ENCODE measurements at places on chromosomes 4 and X. TPM values are rescaled to one million over a fixed set of nuclear protein-coding genes. Genes with fewer than 3 reads are reported as not detected.

The CENPVL2 gene
- not detected for total RNA-seq

The FAAH2 gene
- 5.6 TPM for total RNA-seq

The XK gene
- 27.8 TPM for total RNA-seq

The SLC25A31 gene
- total RNA-seq = not detected

DNA sequence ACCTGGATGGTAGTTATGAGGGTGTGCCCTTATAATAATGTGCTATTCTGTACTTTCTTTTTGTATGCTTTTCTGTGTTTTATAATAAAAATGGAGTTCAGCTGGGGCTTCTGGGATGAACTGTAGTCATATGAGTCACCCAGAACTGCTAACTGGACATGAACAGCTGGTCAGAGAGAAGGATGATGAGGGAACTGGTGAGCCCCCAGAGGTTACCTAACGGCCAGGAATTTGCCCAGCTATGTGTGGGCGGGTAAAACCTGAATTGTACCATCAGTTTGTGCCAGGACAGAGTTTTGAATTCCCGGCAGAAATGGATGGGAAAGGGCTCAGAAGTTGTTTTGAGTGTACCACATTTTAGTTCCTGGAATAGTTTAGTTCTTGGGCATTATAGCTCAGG is 138.0 kb upstream of the USP9X start:
- H3K4me1 ChIP-seq = no peaks in the 10 kb centered on the region
- no peak overlapping the region for H3K27ac ChIP-seq
- no peak overlapping the region for H3K4me3 ChIP-seq
- DNase-seq = no peak

- H3K27ac ChIP-seq = peak overlapping the region; percentile 79
- H3K4me1 ChIP-seq = no peaks in the 10 kb centered on the region
- no peaks in the 10 kb centered on the region for H3K36me3 ChIP-seq
- no peaks in the 10 kb centered on the region for H3K27me3 ChIP-seq
- H3K4me3 ChIP-seq = no peak overlapping the region
Measured at GRCh38 chrX:23822397-23822796, 39.4 kb downstream of the SAT1 start.

DNA sequence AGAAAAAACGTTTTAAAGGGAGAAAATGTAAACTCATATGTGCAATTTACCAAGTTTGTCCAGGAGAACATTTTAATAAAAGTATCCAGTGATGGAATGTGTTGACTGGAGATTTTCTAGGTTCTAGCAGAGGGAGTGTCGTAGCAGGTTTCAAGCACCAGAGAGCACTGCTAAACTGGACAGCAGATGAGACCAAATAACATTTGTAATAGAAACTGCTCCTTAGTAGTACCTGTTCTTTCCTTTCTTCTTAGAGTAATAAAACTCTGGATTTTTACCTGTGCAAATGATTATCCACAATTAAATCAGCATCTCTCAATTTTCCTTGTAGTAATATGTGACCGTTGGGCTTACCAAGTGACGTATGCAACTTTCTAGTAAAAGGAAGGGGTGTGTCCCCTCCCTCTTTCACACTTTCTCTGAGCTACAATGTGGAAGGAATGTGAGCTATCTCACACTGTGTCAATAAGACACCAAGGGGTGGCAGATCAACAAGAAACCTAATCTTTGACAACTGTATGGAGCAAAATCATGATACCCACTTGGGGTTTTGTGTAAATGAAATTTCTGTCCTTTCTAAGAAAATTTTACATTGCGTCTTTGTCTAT is 9.5 kb downstream of the HPGDS start:
- H3K36me3 ChIP-seq = no peaks in the 10 kb centered on the region
- no peak for DNase-seq

GRCh38 chr4:184937030-184937710 is 81.1 kb upstream of the HELT start:
- peak; percentile 15 for DNase-seq
- no peak overlapping the region for H3K27ac ChIP-seq
- no peaks in the 10 kb centered on the region for H3K4me1 ChIP-seq

DNA sequence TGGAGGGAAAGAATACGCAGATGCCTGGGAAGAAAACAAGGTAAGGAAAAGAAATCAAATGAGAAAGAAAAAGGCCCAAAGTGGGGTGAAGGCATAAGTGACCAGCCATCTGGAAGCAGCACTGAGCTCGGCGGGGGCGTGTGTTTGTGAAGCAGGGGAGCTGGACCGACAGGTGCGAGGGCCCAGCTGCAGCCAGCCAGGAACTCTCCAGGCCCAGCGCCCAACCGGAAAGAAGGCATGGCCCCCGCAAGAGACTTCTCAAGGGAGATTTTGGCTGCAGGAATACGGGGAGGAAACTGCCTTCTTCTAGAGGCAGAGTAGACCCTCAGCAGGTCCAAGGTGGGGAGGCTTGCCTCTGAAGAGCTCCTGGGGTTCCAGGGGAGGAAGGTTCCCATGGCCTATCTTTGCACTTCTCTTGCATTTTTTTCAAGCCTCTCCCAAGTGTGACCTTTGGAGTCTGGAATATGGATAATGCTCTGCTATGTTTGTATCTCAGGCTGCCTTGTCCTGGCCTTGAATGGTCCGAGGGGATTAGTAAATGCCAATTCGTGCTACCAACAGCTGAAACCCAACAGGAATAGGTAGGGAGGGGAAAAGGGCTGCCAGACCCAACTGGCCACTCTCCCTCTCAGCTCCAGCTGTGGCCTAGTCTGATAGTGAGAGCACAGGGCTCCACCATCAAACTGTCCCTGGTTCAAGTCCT is 10.8 kb upstream of the CITED1 start:
- no peaks in the 10 kb centered on the region for H3K27me3 ChIP-seq
- no peaks in the 10 kb centered on the region for H3K36me3 ChIP-seq
- H3K4me1 ChIP-seq = no peaks in the 10 kb centered on the region
- no peak for DNase-seq

- H3K4me3 ChIP-seq = no peak overlapping the region
- no peak overlapping the region for H3K27ac ChIP-seq
- H3K36me3 ChIP-seq = no peaks in the 10 kb centered on the region
- DNase-seq = no peak
Measured at GRCh38 chr4:23153076-23153475, 460.3 kb downstream of the GBA3 start.

DNA sequence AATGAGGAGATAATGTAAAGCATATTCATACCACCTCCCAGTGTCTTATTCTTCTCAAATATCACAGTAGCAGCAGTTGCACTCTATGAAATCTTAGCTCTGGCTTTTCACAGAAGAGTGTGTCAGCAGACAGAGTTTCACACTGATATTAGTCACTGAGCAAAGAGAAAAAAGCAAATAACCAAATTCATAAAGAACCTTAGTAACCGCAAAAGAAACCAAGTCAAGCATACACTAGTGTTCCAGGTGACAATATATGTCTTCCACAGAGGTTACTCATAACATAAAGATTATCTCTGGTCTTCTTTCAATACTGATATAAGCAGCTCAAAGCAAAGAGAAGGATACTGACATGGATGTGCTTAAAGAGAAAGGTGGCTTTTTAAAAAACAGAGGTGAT is 181.7 kb upstream of the EDNRA start:
- no peaks in the 10 kb centered on the region for H3K4me1 ChIP-seq
- no peaks in the 10 kb centered on the region for H3K36me3 ChIP-seq
- H3K4me3 ChIP-seq = no peak overlapping the region
- H3K27me3 ChIP-seq = no peaks in the 10 kb centered on the region
- H3K27ac ChIP-seq = no peak overlapping the region

DNA sequence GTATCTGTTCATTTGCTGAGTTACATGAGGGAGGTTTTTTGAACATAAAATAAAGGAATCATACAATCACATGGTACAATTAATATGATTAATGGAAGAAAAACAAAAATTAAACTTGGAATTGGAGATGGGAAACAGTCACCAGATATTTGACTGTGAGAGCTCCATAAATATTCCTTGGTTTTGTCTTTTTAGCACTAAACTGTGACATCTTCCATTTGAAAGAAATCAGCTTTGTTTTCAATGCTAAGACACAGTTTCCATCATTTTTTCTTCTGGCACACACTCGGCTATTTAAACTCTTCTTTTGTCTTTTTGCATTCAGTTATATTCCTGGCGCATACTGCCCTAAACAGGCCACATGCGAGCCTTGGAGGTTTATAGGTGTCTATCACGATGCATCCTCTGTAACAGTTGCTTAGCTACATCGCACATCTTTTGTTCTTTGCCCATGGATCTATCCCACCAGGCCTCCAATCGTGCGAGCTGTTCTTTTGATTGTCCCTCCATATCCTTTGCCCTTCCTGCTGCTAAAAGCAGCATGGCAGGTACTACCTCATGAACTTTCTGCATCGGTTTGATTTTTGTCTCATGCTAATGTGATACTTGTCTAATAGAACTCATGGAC is 158.3 kb downstream of the LDB2 start:
- no peaks in the 10 kb centered on the region for H3K27me3 ChIP-seq
- no peak overlapping the region for H3K27ac ChIP-seq
- no peak overlapping the region for H3K4me3 ChIP-seq
- no peaks in the 10 kb centered on the region for H3K36me3 ChIP-seq
- H3K4me1 ChIP-seq = no peaks in the 10 kb centered on the region
- no peak for DNase-seq

GRCh38 chrX:636981-637659 is 6.5 kb downstream of the SHOX start:
- no peak overlapping the region for H3K27ac ChIP-seq
- H3K4me1 ChIP-seq = no peaks in the 10 kb centered on the region
- no peaks in the 10 kb centered on the region for H3K36me3 ChIP-seq
- H3K4me3 ChIP-seq = no peak overlapping the region

DNA sequence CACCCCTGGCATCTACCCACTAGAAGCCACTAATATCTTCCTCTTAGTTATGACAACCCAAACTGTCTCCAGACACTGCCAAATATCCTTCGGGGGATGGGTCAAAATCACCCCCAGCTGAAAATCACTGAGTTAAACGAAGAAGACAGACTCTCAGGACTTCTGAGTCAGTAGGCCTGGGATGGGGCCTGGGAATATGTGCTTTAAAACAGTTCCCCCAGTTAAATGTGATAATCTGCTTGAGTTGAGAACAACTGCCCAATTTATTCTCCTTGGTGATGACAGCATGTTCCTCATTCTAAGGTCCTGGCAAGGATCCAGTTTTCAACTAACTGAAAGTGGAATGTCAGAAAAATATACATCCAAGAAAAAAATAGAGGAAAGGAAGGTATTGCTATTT is 52.4 kb downstream of the CBLL2 start:
- no peaks in the 10 kb centered on the region for H3K27me3 ChIP-seq
- H3K27ac ChIP-seq = no peak overlapping the region
- H3K4me3 ChIP-seq = no peak overlapping the region
- DNase-seq = no peak

- H3K27ac ChIP-seq = no peak overlapping the region
- no peaks in the 10 kb centered on the region for H3K4me1 ChIP-seq
- H3K36me3 ChIP-seq = no peaks in the 10 kb centered on the region
- H3K4me3 ChIP-seq = no peak overlapping the region
Measured at GRCh38 chrX:111083081-111083480, 12.9 kb upstream of the PAK3 start.

DNA sequence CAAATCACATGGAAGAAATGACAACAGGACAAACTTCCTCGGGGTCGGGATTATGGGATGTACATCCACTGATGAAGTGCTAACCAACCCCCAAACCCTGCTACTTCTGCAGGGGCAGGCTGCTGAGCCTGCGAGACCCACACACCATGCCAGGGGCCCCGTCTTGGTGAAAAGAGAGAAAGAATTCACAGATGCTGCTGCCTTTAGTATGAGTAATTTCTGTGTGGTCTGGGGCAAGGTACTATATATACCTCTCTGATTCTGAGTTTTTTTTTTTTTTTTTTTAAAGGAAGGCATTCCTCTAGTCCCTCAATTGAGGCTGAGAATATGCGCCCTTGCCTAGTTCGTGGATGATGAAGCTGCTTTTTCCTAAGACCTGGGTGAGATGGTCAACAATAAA is 24.8 kb downstream of the PDHA1 start:
- H3K4me1 ChIP-seq = no peaks in the 10 kb centered on the region
- H3K4me3 ChIP-seq = no peak overlapping the region
- H3K27me3 ChIP-seq = no peaks in the 10 kb centered on the region

DNA sequence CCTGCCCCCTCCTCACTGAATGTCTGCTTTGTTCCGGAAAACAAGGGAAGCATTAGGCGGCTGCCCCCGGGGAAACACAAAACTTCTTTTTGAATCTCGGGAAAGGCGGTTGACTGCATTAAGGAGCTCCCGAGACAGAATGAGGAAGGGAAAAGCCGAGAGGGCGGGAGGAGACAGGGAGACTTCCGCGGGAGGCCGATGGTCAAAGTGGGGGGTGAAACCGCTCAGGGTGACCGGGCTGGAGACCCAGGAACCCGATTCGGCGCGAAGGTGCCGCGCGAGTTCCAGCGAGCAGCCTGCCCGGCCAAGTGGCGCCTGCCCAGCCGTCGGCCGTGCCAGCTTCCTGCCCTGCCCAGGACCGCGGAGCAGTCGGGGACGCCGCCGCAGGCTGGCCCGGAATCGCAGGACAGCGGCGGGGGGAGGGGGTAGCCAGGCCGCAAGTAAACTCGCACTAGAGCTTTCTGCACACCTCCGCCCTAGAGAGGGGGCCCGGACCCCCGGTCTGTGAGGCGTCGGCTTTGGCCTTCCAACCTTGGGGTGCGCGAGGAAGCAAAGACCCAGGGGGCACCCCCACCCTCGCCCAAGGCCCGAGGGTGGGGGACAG is 55.1 kb upstream of the BCOR start:
- peak; percentile 38 for DNase-seq
- H3K27me3 ChIP-seq = peaks cover 59% of the 10 kb centered on the region
- no peak overlapping the region for H3K27ac ChIP-seq
- no peaks in the 10 kb centered on the region for H3K36me3 ChIP-seq

- H3K4me1 ChIP-seq = no peaks in the 10 kb centered on the region
- H3K4me3 ChIP-seq = no peak overlapping the region
- no peaks in the 10 kb centered on the region for H3K27me3 ChIP-seq
- no peaks in the 10 kb centered on the region for H3K36me3 ChIP-seq
Measured at GRCh38 chr4:170872794-170873193, 783.0 kb upstream of the AADAT start.

DNA sequence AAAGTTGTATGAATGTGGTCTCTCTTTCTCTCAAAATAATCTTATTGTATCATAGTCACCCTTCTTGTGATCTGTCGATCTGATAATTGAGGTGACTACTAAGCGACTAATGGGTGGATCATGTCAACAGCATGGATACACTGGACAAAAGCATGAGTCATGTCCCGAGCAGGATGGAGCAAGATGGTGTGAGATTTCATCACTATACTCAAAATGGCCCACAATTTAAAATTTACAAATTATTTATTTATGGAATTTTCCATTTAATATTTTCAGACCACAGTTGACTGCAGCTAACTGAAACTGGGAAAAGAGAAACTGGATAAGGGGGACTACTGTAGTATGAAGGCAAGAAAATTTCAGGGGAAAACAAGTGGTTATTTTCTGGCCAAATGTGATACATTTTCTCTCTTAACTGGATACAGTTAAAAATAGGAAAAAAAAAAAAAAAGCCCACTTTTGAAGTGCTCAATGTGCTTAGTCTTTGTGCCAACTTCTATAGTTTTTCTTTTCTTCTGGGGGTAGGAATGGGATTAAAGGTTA is 25.3 kb downstream of the FAM241A start:
- no peaks in the 10 kb centered on the region for H3K4me1 ChIP-seq
- DNase-seq = no peak
- H3K27me3 ChIP-seq = no peaks in the 10 kb centered on the region
- H3K27ac ChIP-seq = no peak overlapping the region
- no peaks in the 10 kb centered on the region for H3K36me3 ChIP-seq
- H3K4me3 ChIP-seq = no peak overlapping the region

- H3K27ac ChIP-seq = no peak overlapping the region
- no peaks in the 10 kb centered on the region for H3K27me3 ChIP-seq
- H3K4me3 ChIP-seq = no peak overlapping the region
- no peaks in the 10 kb centered on the region for H3K4me1 ChIP-seq
Measured at GRCh38 chrX:10199212-10199611, 42.4 kb downstream of the CLCN4 start.

- H3K36me3 ChIP-seq = no peaks in the 10 kb centered on the region
- DNase-seq = no peak
- no peak overlapping the region for H3K4me3 ChIP-seq
- peaks cover 4% of the 10 kb centered on the region for H3K4me1 ChIP-seq
- H3K27ac ChIP-seq = no peak overlapping the region
Measured at GRCh38 chr4:89216866-89217265, 90.7 kb downstream of the GPRIN3 start.
